ENCODE measurements at places on chromosomes 5 and 9.

- no peak for DNase-seq
Measured at GRCh38 chr5:120507197-120507596, 43.1 kb downstream of the PRR16 start.

DNA sequence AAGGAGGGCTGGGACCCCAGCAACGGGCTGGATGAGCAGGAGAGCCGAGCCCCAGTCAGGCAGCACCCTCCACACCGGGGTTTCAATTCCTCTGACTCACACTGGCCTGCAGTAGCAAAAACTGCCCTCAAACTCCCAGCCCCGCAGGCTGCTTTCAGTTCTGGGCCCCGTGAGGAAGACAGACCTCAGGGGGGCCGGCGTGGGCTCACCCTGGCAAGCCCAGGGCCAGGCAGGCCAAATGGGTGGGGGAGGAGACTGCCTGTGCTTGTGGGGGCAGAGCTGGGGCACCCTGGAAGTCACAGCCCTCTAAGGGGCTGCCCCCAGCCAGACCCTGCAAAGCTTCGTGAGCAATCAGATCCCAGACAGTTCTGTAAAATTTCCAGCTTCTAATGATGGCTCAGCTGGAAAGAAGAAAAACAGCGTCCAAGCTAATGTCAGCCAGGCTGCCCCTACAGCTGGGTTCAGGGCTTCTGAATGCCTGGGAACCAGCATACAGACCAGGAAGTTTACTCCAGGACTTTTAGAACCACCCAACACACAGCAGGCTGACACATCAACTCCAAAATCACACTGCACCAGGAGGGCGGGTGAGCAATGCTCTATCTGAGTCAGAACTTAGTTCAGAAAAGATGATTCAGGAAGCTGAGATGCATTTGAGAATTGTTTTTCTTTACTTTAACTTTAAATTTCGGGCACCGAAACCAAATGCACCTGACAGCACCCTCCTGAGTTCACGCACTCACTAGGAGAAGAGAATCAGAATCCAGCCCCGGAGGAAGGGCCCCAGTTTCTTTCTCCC, 34.7 kb downstream of the LPCAT1 start:
- no peak for DNase-seq

DNA sequence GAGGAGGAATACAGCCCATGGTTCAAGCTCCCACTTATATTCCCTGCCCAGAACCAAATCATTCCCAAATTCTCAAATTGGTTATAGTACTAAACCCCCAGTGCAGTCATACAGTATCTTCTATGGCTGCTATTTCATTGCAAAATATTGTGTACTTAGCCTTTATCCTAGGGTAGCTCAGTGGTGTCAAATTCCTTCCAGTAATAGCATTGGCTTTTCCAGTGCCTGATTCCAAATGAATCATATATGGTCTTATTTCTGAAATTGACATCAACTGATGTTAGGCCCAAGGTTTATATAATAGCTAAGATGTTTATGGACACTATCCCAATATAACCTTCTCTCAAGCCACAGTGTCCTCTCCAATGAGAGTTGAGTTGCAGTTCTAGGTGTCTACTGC, 256.7 kb downstream of the NDUFS4 start:
- no peak for DNase-seq

GRCh38 chr9:22103685-22104575, 94.8 kb upstream of the CDKN2B start:
- no peak for DNase-seq

- no peak for DNase-seq
Measured at GRCh38 chr9:87342743-87343142, 154.9 kb upstream of the DAPK1 start.

DNA sequence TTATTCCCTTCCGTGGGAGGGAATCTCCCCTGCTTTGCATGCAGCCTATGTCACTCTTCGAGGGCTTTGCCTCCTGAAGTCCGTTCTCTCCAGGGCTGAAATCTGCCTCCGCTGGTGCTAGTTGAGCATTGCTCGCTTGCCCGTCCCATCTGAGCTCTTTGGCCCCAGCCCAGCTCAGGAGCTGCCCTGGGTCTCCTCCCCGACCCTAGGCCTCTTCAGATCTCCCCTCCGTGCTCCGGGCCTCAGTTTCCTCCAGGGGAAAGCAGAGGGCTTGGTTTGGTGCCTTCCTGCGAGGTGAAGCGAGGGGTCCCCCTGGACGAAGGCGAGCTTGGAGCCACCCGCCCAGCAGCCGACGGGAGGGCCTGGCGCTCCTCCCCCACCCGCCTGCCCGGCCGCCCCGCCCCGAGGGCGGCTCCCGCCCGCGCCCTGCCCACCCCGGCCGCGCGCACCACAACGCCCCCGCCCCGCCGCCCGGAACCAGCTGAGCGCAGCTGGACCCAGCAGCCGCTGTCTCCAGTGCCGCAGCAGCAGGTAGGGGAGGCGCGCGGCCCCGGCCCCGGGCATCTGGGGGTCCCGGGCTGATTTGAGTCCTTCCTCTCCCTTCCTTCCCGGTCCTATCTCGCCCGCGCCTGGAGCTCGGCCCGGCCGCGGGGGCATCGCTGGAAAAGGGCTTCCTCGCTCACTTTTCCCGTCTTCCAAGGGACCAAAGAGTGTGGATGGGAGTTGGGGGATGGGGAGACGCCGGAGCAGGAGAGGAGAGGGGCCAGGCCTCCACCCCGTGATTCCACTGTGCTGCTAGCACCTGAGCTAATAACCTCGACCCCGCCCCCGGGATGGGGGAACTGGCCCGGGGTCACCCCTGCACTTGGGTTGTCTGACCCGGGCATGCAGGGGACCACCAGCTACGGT, at the start of gene GSN:
GSN (plus strand) TSS at position 474 of the 909 bp plus-strand sequence. CDS start 33,810 bp downstream, outside the sequence.
- DNase-seq: peak; percentile 68

DNA sequence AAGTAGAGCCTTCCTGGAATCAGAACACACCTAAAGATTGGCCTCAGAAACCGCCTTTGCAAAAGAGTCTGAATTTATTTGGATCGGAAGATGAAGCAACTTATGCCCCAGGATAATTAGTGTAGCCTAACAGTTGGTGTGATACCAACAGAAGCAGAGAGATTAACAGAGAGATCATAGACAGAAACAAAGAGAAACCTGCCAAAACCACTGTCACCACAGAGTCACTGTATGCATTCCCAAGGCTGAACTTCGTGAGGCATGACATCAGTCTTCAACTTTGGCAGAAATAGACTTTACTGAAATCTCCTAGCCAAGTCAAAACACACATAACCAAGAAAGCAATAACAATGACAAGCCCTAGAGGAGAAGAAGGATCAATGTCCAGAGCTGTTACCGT, 361.8 kb downstream of the ELAVL2 start:
- DNase-seq: no peak

GRCh38 chr9:105993116-105993854, 298.9 kb downstream of the TMEM38B start:
- no peak for DNase-seq

DNA sequence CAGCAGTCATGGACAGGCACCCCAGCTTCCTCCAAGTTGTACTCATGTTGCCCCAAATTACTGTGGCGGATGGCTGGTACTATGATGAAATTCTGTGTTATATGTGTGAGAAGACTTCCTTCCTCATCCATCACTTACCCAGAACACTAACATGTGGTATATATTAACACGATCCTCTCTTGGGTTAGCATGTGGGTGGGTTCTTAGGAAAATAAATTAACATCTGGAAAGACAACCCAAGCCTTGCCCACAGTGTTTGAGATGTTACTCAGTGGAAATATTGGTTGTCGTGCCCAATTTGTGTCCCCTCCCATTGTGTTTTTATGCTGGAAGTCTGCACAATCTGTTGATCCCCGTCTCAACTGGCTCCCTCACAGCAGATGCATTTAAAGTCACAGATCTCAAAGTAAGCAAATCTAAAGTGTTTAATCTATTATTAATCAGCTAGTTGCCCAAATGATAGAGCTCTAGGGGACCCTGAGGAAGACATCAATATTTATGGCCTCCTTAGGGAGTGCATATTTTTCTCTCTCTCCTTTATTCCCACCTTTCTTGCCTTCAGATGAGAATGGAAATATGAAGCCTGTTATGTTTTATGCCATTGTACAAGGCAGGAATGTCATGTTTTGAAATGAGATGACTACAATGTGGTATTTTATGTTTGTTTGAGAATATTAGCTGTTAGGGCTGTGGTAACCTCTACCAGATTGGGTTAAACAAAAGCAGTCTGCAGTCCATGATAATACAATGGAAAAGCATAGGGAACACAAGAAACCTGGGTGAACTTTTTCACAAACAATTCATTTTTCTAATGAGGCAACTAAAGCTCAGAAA, 93.9 kb downstream of the GRIA1 start:
- no peak for DNase-seq

GRCh38 chr5:43044181-43044914, 4.2 kb upstream of the ANXA2R start:
- no peak for DNase-seq

GRCh38 chr5:8050616-8051175, 181.7 kb downstream of the MTRR start:
- no peak for DNase-seq
